ENCODE measurements at places on chromosomes 7 and 10. TPM values are rescaled to one million over a fixed set of nuclear protein-coding genes. Genes with fewer than 3 reads are reported as not detected.

GRCh38 chr10:48541144-48541795 is 63.6 kb downstream of the ARHGAP22 start:
- no peak for DNase-seq

The C10orf67 gene
- polyA plus RNA-seq, result 0.26 TPM

GRCh38 chr10:59595593-59595992 is 114.1 kb downstream of the SLC16A9 start:
- peak; percentile 67 for DNase-seq

The GNAI1 gene
- 26.8 TPM for polyA plus RNA-seq

DNA sequence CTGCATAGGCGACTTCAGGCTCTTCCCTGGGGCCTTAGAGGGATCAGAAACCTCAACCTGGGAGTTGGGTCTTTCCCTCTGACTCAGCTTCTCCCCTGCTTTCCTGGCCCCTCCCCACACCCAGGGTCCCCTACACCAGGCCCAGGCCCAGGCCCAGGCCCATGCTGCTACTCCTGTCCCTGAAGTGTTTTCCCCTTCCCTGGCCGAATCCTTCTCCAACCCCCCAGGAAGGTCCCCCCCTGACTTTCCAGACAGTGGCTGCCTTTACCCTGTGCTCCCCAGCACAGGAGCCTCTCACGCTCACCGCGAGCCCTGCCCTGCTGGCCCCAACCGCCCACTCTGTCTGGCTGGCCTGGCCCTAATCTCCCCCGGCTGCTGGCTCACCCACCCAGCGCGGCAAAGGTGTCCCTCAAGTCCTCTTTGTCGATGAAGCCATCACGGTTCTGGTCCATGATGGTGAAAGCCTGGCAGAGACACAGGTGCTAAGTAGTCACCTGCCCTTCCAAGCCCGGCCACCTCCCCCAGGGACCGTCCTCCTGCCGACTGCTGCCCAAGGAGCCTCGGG is 6.4 kb downstream of the MYL10 start:
- no peak for DNase-seq

- no peak for DNase-seq
These were observed 59.9 kb upstream of the DNAJB6 start for GRCh38 chr7:157276731-157277562.

- DNase-seq, result no peak
These were observed 845.7 kb upstream of the POT1 start for GRCh38 chr7:125775317-125775716.

The SPDYE9 gene
- not detected for polyA plus RNA-seq

The PRSS37 gene
- polyA plus RNA-seq, result not detected

The LIPM gene
- not detected for polyA plus RNA-seq

The OR9A2 gene
- not detected for polyA plus RNA-seq

DNA sequence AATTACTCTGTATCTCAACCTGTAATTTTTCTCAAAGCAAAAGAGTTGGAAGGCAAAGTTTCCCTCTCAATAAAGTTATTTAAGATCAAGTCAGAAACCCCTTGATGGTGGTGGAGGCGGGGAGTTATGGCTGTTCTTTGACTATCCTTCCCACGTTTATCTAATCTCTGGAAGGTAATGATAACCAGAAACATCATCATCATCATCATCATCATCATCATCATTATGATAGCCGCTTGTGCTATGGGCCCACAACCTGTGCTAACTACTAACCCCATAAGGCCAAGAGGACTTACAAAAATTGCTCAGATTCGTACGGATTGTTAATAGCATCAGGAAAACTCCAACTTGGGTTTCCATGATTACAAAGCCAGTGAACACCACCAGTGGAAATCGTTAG is 502.3 kb downstream of the SH2D4B start:
- DNase-seq, result no peak

The ASAH2B gene
- 4.5 TPM for polyA plus RNA-seq

DNA sequence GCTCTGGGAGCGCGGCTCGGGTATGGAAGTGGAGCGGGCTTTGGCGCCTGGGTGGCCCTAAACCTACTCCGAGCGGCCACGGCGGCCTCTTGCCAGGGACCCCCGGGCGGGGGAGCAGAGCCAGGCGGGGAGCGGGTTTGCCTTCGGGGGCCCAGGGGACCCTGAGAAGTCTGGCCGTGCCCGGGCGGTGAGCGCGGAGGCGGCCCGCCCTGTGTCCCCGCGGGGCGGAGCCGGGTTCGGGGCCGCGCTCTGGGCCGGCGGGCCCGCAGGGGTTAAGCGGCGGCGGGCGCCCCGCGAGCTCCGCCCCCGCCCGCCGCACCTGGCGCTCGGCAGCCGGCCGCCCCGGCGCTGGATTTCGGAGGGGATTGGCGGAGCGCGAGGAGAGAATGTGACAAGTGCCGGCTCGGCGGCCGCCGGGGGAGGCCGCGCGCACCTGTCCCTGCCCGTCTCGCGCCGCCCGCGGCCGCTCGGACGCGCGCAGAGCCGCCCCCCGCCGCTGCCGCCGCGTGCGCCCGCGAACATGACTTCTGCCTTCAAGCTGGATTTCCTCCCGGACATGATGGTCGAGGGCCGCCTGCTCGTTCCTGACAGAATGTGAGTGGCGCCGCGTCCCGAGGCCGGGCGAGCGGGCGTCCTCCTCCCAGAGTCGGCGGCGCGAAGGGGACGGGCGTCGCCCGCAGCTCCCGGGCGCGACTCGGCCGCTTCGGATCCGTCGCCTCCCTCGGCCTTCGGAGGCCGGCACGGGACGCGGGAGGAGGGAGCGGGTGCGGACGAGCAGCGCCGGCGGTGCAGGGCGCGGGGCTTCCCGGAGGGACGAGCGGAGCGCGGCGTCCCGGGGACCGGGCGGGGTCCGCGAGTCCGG is at the start of gene CELF2:
CELF2 (plus strand) TSS at position 303 of the 862 bp plus-strand sequence; CDS start at position 521, 218 bp downstream.
- no peak for DNase-seq

The CDNF gene
- polyA plus RNA-seq, result 1.5 TPM

DNA sequence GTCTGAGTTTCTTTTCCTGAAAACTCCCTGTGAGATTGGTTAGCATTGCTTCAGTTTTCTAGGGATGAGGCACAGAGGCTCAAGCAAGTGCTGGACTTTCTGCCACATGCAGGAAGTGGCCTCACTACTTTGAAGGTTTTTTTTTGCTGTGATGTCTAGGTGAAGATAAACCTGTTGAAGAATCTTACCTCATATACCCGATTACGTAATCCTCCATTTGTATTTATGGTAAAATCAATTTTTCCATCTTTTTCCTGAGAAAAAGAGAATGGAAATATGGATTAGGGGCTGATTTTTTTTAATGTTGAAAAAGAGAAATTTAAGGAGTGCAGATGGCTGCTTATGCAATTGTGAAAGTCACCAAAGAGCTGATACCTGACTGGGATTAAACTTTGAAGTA is 23.4 kb downstream of the CBLL1 start:
- DNase-seq, result no peak

DNA sequence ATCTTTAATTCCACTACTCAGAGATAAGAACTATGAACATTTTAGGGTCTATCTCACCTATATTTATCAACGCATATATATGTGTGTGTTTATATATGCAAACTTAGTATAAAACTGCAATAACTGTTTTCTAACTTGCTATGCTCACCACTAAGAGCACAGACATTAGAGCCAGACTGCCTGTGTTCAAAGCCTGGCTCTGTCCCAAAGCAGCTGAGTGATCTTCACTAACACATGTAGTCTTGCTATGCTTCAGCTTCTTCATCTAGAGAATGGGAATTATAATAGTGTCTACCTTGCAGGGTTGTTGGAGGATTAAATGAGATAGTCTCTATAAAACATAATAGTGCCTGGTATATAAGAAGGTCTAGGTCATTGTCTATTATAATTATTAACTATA is 165.5 kb downstream of the MAGI2 start:
- DNase-seq, result no peak

DNA sequence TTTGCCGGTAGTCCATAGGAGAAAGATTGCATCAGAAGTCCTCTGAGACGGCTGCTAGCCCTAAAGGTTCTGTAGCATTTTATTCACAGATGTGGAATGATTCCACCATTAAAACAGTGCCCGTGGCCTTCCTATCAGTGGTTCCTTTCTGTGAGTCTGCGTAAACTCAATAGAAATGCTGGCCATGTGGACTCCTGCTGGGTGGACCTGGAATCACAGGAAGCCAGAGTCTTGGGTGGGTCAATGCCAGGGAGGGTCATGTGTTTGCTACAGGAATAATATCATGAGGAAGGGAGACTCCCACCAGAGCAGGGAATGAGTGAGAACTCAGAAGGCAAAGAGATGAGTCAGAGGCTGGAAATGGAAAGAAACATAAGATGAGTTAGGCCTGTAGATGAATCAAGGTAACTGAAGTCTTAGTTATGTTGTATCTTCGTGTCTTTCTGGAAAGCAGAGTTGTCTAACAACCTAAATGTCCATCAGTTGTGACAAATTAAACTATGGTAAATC is 410.4 kb upstream of the AUTS2 start:
- no peak for DNase-seq

GRCh38 chr7:52184006-52184703 is 851.3 kb upstream of the POM121L12 start:
- no peak for DNase-seq

DNA sequence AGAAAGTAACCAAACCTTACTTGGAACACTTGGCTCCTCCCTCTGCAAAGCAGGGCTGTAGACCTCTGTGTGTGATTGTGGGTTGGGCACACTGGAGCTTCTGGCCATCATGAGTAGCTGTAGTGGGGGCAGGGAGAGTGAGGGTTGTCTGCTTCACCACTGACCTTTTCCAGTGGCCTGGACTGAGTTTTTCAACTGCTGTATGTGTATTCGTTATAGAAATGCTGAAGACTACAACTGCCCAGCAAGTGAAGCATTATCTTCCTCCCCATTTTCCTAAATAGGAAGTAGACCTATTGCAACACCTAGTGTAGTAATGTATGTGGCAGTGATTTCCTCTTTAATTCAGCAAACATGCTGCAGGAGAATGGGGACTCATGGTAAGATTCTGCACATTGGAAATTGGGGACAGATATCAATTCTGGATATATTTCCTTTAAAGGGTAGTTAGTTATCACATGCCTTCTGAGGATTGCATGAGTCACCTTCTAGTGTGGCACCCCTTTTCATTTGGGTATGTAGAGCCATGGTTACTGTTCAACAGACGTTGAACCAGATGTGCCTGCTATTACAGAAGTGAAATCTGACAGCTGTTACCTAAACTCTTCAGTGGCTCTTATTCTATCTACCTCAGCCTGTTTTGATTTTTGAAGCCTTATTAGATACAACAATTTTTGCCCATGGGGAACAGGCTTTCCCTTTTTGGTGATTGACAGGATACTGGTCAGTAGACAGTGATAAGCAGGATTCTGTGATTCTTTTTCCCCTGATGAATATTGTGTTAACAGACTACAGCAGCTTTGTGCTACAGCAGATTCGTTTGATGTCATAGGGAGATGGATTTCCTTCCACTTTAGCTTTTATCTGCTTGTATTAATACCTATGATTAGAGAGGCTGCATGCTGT is 130.9 kb downstream of the SND1 start:
- no peak for DNase-seq

DNA sequence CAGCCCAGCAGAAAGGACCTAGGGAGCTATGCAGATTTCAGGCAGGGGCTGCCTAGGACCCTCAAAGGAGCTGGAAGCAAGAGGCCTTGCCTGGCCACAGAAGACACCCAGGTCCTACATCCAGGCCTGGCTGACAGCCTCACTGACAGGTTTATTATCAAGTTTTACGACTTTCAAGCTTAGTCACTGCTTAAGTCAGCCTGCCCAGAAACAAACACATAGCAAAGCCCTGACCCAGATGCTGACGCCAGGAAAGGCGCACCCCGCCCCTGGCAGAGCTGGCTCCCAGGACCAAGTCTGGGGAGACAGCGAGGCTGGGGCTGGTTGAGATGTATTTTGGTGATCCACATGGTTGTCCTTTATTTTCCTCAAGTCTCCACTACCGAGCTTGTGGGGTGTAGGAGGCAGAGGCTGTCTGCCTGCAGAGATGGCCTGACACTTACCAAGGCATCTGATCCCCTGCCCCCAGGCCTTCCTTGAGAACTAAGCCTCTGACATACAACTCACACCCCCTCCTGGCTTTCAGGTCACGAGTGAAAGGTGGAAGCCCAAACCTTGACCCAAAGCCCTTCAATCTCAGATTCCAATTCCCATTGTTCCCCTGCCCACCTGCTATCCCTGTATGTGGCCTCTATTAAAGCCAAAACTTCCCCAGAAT is 80.7 kb upstream of the EMX2 start:
- peak; percentile 93 for DNase-seq

DNA sequence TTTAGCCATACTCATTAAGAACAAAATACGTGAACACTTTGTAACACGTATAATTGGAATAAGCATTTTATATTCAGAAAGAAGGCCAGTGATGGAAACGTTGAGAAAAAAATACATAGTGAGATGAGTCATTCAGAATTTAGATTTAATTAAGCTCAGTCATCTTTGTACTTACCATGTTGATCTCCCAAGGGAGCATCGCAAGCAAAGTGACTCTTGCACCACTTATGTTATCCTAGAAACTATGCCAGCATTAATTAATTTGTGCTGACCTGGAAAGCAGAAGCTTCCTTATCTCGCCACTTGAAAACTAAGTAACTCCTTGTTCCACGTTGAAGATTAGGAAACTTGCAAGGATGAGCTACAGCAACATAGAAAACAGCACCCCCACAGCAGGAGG is 9.7 kb upstream of the MPP7 start:
- DNase-seq, result no peak

GRCh38 chr7:76303202-76304147 is 1.0 kb downstream of the HSPB1 start:
- DNase-seq, result peak; percentile 81

DNA sequence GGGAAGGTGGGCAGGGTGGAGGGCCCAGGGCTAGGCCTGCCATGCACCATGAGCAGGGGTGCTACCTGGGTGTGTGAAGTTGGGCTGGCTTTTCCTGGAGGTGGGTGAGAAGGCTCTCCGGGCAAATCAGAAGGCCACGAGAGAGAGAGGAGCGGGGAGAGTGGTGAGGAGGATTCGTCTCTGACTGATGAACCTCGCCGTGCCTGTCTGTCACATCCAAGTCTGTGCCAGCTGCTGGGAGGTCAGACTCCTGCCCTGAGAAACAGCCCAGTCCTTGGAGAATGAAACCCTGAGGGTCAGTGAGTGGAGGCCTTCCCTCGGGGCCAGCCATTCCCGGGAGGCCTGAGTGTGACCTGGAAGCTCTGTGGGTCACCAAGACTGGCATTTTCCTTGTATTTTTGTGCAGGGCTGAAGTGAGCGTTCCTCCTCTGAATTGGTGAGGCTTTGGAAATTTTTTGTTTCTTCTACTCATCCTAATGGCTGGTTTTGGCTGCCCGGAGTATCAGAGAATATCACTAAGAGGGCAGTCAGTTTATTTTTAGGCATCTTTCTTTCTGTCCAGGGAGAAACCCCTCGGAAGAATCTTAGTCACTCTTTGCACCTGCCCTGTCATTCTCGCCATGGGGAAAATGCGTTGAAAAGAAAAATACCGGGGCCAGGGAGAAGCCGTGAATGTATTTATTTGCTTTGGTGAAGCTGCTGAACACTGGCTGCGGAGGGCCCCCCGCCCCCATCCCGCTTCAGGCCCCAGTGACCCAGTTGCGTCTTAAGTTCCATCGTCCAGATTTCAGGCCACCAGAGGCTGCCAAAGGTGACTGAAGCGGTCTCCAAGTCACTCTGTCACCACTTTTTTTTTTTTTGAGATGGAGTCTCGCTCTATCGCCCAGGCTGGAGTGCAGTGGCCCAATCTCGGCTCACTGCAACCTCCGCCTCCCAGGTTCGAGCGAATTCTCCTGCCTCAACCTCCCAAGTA is 6.5 kb upstream of the AP5Z1 start:
- DNase-seq, result no peak

The SEPHS1 gene
- 55.9 TPM for polyA plus RNA-seq

GRCh38 chr10:120803972-120804371 is 47.2 kb upstream of the WDR11 start:
- DNase-seq, result no peak

All from mammary epithelial cell (primary cell).